ENCODE measurements at places on chromosomes 1 and 21.

GRCh38 chr1:26858160-26858559 is 4.8 kb upstream of the SFN start:
- DNase-seq = no peak

- DNase-seq = no peak
Observed at GRCh38 chr1:2110738-2111673, 60.8 kb downstream of the PRKCZ start.

DNA sequence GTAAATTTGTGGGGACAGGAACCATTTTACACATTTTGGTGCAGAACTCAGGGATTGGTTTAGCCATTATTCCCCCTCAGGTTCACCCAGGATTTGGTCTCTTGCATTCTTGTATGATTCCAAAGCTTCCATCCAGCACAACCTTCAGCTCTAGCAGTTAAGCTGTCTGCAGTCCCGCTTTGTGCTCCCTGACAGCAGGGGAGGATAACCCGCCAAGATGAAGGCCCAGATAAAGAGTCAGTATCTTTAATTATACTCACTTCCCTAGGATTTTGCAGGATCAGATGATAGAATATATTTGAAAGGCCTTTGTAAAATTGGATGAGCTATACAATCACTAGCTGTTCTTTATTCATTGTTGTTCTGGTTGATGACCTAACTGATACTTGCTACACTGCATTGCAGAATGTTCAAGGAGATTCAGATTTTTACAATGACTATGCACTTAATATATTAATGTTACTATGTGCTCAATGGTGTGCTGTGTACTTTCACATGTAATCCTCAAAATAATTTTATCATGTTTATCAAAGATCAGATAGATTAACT is 49.8 kb downstream of the SLC16A1 start:
- no peak for DNase-seq

DNA sequence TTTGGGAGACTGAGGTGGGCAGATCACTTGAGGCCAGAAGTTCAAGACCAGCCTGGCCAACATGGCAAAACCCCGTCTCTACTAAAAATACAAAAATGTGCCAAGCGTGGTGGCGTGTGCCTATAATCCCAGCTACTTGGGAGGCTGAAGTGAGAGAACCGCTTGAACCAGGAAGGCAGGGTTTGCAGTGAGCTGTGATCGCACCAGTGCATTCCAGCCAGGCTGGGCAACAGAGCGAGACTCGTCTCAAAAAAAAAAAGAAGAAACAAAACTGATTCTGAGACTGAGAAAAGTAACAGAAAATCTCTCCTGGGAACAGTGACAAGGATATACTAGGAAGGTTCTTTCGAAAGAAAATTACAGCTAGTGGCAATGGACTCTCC is 20.9 kb downstream of the USP48 start:
- no peak for DNase-seq

DNA sequence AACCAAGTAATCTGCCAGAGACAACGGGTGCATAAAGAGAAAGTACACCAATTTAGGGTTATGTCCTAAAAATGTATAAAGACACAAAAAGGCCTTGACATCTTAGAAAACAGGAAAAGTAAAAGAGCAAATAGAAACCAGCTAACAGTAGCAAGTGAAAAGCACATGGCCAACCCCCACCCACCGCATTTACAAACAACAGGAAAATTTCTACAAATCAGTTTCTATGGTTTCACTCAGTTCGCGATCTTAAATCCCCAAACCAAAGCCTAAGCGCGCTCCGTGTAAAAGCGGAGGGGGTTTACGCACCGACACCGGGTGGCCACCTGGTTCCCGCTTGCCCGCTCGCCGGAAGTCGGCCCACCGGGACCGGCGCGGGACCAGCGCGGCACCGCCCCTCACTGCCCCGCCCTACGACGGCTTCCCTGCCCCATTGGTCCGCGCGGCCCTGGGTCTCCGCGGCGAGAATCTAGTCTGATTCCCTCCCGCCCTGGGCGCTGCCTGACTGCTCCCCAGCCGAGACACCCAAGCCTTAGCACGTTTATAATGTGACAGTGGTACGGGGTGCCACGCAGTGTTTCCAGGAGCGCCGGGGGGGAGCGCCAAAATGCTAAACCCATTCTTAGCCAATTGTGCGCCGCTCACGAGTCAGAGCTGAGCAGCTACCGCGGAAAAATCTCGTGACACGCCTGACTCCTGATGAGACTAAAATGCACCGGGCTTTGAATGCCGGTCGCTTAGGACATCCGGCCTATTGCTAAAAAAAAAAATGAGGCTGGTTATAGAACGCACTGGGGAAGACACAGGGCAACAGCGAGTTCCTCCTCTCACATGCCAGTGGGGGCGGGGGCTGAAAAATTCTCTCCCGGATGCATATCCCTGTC is at the start of gene GART:
GART (minus strand) TSS at position 362 of the 884 bp plus-strand sequence. CDS start 2,802 bp downstream, outside the sequence.
- no peak for DNase-seq

- DNase-seq = no peak
Observed at GRCh38 chr21:45589686-45590245, 47.5 kb upstream of the SLC19A1 start.

GRCh38 chr1:202348005-202348508 is 442 bp upstream of the PPP1R12B start:
- DNase-seq = no peak

GRCh38 chr1:223849352-223850254 is 3.9 kb upstream of the TP53BP2 start:
- no peak for DNase-seq

DNA sequence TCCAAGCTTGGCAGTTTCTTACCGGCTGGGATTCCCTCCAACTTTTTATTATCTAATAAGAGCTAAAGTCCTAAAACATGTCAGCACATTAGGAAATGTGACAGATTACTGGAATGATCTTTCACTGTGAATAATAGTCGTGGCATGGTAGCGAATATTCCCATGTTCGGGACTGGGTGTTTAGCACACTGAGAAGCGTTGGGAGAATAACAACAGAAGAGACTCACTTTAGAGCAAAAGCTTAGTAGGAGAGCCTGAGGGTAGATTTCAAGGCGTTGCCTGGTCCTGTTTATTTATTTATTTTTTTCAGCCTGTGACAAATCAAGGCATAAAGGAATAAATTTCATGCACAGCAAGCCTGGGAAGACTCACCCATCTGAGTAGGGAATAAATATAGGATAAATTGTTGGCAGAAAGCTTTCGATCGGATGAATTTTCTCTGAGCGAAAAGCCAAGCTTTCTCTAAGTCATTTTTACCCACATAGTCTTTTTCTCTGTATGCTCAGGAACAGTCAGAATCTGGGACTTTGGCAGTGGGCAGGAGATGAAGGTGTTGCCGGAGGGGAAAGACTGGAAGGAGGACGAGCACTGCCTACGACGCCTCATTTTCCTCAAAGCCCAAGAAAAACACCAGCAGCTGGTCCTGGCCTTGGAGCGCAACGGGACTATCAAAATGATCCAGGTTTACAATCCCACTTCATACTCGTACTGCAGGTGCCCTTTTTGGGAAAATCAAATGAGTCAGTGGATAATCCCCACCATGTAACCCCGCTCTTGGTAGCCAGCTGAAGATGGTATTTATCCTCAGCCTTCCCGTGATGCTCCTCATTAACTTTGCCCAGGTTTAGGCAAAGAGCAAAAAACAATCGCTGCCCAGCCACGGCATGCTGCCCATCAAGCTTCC is 97.2 kb downstream of the WDR64 start:
- DNase-seq = no peak

DNA sequence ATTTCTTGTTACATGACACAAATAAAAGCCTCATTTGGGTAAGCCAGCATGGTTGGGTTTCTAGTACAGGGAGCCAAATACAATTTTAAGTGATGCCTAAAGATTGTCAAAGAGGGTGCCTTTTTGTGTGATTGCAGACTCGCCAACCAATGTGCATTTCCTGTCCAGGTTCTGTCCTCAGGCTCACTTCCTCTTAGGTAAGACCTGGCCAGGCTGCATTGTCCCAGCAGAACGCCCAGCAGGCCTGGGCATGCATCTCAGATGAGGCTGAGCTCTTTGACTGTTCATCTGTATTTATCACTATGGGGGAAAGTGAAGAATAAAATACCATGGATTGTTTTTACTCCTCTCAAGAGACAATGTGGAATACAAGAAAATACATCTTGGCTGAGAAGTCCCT is 49.7 kb downstream of the KCNC4 start:
- DNase-seq = no peak

DNA sequence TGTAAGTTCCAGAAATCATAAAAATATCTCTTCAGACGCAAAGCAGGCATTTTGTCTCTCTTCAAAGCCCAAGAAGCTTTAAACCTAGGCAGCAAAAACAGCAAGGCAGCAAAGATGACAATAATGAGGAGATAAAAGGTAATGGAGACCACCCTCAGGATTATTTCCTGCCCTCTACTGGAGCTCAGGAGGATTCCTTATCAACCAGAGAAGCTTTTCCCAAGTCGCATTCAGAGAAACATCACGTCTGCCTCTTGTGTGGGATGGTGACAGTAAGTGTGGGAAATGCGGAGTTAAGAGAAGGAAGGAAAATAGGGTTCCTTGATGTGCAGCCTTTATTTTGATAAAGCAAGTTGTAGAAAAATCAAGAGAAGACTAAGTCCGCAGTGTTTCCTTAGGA is 365.8 kb downstream of the RGS7 start:
- no peak for DNase-seq

- DNase-seq = peak; percentile 50
Observed at GRCh38 chr21:44927587-44928461, 7.1 kb upstream of the ITGB2 start.

GRCh38 chr1:110440877-110441276 is 10.1 kb upstream of the PROK1 start:
- no peak for DNase-seq

DNA sequence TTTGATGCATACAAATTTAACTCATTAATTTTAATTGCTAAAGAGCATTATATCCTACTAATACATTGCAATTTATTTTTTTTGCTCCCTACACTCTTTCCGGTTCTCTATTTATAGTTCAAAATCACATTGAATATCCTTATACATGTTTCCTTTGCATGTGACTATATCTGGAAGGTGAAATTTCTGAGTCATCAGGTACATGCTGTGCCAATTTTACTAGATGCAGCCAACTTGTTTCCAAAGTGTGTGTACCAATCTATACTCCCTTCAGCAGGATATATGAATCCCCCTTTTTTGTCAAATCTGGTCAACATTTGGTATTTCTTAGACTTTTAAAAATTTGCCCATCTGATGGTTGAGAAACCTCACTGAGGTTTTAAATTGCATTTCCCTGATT is 602.9 kb upstream of the CAMK1G start:
- DNase-seq = no peak

GRCh38 chr1:227449051-227449450 is 114.3 kb upstream of the ZNF678 start:
- DNase-seq = no peak

GRCh38 chr1:26401891-26402290 is 8.7 kb upstream of the LIN28A start:
- DNase-seq = no peak

DNA sequence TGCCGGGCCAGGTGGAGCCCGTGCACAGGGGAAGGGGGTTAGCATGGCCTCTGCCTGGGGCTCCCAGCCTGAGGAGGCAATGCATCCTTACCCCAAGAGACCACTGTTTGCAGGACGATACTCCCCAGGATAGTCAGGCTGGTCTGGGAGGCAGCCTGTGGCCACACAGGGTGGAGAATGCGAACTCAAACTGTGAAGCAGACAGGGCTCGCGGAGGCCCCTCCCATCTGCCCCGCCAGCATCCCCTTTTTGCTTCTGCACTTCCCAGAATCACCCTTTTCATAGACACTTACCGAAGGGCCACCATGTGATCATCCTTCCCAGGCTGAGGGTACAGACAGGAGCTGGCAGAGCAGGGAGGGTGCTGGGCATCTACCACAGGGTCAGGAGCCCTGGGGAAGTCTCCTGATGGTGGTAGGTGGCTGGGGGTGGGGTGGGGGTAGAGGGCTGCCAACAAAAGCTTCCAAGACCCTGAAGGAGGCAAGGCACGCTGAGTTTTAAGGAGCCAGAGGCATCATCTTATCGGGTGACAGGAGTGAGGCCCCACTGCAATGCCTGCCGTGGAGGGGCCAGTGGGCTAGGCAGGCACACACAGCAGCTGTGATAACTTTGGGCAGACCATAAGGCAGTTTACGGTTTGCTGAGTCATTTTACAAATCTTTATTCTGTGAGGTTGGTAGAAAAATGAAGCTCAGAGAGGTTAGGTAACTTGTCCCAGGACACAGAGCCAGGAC is 31.3 kb upstream of the BTG2 start:
- DNase-seq = no peak

GRCh38 chr1:3896396-3897000 is 3.6 kb downstream of the C1orf174 start:
- DNase-seq = no peak

DNA sequence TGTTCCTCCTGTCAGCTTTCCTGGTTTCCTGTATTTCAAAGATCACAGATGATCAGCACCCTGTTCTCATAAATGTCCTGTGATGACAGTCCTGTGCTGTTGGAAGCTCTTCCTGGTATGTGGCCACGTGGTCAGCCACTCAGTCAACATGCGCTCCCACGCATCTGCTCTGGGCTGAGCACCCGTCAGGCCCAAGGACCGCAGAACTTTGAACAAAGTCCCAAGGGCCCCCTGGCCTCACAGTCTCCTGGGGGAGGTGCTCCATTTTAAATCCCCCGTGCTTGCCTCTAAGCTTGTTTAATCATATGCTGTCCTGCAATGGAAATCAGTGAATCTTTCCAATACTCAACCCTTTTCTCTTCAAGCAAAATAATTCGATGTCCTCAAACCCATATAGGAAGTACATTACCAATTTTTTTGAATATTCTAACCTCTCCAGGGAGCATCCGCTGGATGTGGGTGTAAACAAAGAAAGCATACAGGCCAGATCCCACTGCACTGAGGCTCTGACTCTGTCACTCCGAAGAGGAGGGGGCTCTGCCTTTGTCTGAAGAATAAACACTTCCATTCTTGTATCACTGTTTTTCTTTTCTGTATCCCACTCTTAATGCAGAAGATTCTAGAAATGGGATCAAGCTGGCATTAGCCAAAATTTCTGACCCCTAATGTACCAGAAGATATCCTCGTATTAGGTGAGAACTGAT is 250.3 kb downstream of the SDCCAG8 start:
- DNase-seq = no peak

DNA sequence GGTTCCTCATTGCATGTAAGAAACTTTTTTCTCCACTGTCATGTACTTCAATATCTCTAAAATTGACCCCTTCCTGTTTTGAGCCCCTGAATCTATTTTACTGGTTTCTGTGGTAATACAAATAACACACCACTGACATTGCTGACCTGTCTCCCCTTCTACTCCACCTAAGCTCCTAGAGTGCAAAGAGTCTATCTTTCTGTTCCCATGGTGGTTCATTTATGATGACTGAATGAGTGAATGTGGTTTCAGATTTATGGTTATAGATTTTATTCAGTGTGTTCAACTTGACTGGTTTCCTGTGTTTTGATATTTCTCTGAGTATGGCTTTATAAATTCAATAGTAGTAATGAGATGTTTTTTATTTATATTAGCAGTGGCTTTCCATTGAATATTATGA is 127.7 kb downstream of the MAGI3 start:
- no peak for DNase-seq

DNA sequence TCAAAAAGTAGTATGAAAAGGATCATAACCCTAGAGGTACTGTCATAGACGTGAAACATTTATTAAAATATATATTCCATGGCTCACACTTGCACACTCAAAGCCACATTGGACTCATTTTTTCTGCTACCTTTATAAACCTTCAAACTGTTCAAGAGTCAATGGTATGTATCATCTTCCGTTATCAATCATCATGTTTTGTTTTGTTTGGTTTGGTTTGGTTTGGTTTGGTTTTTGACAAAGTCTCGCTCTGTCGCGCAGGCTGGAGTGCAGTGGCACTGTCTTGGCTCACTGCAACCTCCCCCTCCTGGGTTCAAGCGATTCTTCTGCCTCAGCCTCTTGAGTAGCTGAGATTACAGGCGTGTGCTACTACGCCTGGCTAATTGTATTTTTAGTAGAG is 1.8 kb downstream of the IFNAR2 start:
- no peak for DNase-seq

GRCh38 chr1:217095050-217095622 is 371.9 kb upstream of the ESRRG start:
- no peak for DNase-seq

All from epithelial cell of proximal tubule (primary cell).